ENCODE measurements at places on chromosomes 7 and 10. TPM values are rescaled to one million over a fixed set of nuclear protein-coding genes. Genes with fewer than 3 reads are reported as not detected.
A peak's percentile ranks its signal among the peaks of the same experiment; 100 is the strongest.

The OPALIN gene
- not detected for total RNA-seq

The PHYHIPL gene
- not detected for total RNA-seq

The OPN4 gene
- total RNA-seq, result not detected

The GPNMB gene
- 52.0 TPM for total RNA-seq

The TWIST1 gene
- not detected for total RNA-seq

- H3K4me3 ChIP-seq, result no peak overlapping the region
- no peaks in the 10 kb centered on the region for H3K27me3 ChIP-seq
- H3K27ac ChIP-seq, result peak overlapping the region; percentile 15
- H3K4me1 ChIP-seq, result peaks cover 100% of the 10 kb centered on the region
- H3K36me3 ChIP-seq, result peaks cover 19% of the 10 kb centered on the region
- no peak for DNase-seq
Observed at GRCh38 chr7:55557666-55558188, 14.6 kb downstream of the VOPP1 start.

DNA sequence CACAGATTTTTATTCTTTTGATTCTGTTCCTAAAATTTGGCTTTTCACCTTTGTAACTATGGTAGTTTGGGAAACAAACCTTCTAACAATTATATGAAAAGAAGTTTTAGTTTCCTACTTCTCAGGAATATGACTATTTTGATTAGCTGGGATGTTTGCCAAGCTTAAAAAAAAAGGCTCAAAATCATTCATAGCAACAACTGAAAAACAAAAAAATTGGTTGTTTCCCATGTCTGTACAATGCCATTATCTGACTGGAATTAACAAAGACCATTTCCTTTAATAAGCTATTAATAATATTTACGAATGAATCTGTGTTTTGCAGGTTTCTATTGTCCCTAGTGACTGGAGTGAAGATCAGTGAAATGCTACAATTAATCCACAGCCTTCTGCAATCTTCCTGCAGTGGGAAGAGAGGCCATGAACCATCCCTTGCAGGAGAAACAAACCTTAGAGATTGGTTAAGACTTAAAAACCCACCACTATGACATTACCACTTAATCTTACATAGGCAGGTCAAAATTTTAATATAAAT is 4.2 kb downstream of the PURB start:
- peaks cover 71% of the 10 kb centered on the region for H3K4me1 ChIP-seq
- peak overlapping the region; percentile 25 for H3K27ac ChIP-seq
- H3K4me3 ChIP-seq, result peak overlapping the region; percentile 8
- H3K36me3 ChIP-seq, result peaks cover 12% of the 10 kb centered on the region
